ENCODE measurements at places on chromosomes 13 and 19. TPM values are rescaled to one million over a fixed set of nuclear protein-coding genes. Genes with fewer than 3 reads are reported as not detected.

IGFL4 gene
- total RNA-seq = not detected

PLIN4 gene
- total RNA-seq = under 0.01 TPM

MIER2 gene
- 21.0 TPM for total RNA-seq

SHISA7 gene
- not detected for total RNA-seq

PSG7 gene
- 0.16 TPM for total RNA-seq

ZNF541 gene
- not detected for total RNA-seq

LILRA1 gene
- total RNA-seq = not detected

STARD13 gene
- total RNA-seq = 76.9 TPM

ZNF723 gene
- not detected for total RNA-seq

CARM1 gene
- 52.4 TPM for total RNA-seq

CDC16 gene
- total RNA-seq = 59.2 TPM

SLC46A3 gene
- total RNA-seq = 8.4 TPM

KLK12 gene
- not detected for total RNA-seq

NXNL1 gene
- total RNA-seq = not detected

KCNC3 gene
- not detected for total RNA-seq

CFAP97D2 gene
- total RNA-seq = not detected

SH2D3A gene
- not detected for total RNA-seq

TSHZ3 gene
- total RNA-seq = 21.5 TPM

MCEMP1 gene
- total RNA-seq = not detected

KIR3DL2 gene
- total RNA-seq = not detected

CRTC1 gene
- total RNA-seq = 4.4 TPM

SULT2B1 gene
- not detected for total RNA-seq

C19orf67 gene
- not detected for total RNA-seq

KCNN1 gene
- total RNA-seq = 0.24 TPM

EPS8L1 gene
- total RNA-seq = 0.36 TPM

TNFSF9 gene
- 5.7 TPM for total RNA-seq

KLK5 gene
- 0.65 TPM for total RNA-seq

SLITRK1 gene
- total RNA-seq = under 0.01 TPM

CEACAM3 gene
- total RNA-seq = not detected
